ENCODE measurements at places on chromosomes 16 and 17.
A peak's percentile ranks its signal among the peaks of the same experiment; 100 is the strongest.

- no peak for DNase-seq
Measured at GRCh38 chr17:19649274-19649541, 657 bp downstream of the ALDH3A2 start.

DNA sequence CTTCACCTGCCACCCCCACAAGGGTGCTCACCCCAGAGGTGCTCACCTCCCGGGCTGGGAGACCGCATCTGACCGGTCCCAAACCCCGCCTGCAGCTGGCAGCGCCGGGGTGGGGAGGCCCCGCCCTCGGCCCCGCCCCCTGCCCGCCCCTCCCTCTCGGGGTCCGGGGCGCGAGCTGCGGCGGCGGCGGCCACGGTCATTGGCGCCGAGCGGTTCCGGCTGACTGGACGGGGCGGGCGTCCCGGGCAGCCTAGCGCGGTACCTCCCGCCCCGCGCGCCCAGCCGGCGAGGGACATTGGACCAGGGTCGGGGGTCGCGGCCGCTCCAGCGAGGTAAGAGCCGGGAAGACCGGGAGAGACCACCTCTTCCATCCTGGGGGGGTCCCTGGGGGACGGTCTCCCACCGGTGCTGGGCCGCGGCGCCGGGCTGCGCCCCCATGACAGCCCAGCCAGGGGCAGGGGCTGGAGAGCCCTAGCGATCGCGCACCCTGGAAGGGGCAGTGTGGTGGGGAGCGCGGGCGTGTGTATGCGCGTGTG, at the start of gene CACNG5:
Gene CACNG5 (plus strand): TSS at position 199 of the 536 bp plus-strand sequence. CDS start 42,216 bp downstream, outside the sequence.
- DNase-seq = no peak

DNA sequence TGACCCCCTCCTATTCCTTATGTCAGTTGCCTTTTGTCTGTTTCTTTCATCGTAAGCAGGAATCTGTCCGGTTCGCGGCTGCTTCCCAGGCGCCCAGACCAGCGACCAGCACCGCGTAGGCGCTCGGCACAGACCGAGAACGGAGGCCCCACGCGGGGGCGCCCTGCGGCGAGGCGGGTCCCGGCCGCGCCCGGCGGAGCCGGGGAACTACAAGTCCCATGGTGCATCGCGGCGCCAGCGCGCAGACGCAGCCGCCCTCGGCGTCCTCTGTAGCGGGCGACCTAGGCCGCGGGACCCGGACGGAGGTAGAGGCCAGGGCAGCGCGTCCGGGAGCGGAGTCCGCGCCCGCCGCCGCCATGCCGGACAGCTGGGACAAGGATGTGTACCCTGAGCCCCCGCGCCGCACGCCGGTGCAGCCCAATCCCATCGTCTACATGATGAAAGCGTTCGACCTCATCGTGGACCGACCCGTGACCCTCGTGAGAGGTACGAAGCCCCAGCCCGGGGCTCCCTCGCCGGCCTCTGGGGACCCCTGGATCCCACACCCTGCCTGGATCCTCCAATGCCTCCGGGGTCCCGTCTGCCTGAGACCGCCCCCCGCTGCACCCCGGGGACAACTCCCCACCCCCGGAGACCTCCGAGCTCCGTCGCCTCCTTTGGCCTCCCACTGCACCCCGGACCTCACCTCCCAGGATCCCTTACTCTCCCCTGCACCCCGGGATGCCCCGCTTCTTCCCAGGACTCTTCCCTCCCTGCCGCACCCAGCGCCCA, at the start of gene NDUFB10:
Gene NDUFB10 (plus strand): TSS at position 270 of the 771 bp plus-strand sequence. CDS start 87 bp downstream, at position 357.
- DNase-seq = peak; percentile 91

- DNase-seq = no peak
Measured at GRCh38 chr17:49866019-49866380, 18.1 kb upstream of the TAC4 start.

- DNase-seq = no peak
Measured at GRCh38 chr17:81354954-81355347, 40.3 kb upstream of the BAHCC1 start.

DNA sequence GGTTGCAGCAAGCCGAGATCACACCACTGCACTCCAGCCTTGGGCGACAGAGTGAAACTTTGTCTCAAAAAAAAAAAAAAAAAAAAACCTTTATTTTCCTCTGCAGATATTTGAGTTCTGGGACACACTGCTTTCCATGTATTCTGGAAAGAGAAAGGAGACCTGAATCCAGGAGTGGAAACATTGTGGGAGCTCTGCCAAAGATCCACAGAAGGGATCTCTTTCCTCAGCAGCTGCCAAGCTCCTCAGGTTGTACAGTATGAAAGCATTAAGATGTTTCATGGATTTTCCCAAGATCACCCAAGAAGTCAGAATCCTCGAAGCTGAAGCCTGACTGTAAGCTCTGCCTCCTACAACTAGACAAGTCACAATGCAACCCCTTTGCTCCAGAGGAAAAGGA, 13.5 kb downstream of the NPRL3 start:
- DNase-seq = no peak

DNA sequence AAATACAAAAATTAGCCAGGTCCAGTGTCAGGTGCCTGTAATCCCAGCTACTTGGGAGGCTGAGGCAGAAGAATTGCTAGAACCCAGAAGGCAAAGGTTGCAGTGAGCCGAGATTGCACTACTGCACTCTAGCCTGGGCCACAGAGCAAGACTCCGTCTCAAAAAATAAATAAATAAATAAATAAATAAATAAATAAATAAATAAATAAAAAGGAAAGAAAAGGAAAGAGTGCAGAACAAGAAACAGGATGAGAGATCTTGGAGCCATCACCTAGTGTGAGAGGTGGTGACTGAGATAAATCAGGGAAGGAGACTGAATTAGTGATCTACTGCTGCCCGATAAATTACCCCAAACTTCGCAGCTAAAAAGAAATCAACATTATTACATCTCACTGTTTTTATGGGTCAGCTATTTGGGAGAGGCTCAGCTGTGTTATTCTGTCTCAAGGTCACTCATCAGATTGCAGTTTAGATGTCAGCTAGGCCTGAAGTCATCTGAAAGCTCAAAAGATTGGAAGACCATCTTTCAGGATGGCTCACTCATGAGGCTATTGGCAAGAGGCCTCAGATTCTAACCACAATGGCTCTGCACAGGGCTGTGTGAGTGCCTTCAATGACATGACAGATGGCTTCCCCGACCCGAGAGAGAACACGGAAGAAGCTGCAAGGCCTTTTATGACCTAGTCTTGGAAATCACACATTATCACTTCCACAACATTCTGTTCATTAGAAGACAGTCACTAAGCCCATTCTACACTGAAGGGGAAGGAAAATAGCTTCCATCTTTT, 66.4 kb downstream of the CMC2 start:
- DNase-seq = no peak

- no peak for DNase-seq
Measured at GRCh38 chr16:86998196-86999001, 318.8 kb downstream of the C16orf95 start.

- DNase-seq = no peak
Measured at GRCh38 chr17:55398689-55399088, 22.9 kb downstream of the MMD start.

DNA sequence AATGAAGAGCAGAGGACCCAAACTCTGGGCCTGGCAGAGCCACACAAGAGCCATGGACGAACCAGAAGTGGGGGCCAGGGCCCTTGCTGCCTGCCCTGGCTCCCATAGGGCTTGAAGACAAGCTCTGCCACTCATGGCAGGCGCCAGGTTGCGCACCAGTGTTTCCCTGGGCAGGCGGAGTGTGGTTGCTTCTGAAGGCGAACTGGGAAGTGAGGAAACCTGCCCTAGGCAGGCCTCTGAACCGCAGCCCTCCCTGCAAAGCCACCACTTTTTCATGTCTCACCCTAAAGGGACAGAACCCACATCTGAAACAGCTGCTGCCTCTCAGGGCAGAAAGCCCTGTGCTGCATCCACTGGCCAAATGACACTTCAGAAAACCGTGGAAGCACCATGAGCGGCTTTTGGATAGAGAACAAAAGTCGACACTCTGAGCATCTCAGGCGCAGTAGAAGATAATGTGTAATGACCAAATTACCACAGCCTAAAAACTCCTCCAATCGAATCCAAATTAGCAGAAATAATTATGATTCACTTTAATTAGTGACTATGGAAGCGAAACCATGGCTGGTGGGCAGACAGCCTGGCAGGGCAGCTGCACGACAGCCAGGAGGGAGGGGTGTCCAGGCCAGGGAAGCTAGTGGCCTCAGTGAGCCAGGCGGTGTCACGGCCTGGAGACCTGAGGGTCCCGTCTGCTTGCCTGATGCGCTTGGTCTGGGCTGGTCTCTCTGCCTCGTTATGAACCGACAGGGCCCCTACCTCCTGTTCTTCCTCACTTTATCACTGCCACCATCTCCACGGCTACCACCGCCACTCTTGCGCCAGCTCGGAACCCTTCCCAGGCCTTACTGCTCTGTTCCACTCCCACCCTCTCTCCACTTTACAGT, 59.1 kb downstream of the PRMT7 start:
- no peak for DNase-seq

DNA sequence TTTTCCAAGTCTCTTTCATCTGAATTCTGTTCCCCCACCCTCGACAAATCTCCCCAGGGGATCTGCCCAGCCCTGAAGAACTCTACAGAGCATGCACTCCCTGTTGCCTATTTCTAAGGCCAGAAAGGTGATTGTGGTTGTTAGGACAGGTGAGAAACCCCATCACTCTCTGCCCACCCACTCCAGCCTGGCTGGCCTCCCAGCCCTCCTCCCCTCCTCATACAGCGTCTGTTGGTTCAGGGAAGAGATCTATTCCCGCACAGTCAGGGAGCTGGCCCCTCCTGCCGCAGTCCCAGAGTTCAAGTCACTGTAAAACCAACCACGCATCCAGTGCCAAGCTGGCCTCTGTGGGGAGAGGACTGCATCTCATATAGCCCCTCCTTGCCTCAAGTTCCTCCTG, 98.7 kb downstream of the KCNJ12 start:
- DNase-seq = no peak

DNA sequence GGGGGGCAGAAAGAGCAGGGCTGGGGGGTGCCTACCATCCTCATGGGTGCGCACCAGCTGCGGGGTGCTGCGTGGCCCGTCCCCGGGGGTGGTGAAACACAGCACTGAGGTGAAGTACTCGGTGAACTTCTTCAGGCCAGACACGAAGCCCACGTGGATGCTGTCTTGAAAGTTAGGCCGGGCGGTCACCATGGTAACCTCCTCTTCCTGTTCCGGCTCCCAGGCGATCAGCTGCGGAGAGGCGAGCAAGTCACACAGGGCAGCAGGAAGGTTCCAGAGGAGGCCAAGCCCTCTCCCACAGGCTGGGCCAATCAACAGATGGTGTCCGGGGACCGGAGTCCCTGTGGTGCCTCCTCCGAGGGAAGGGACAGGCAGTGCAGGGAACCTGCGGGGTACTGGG, 90.1 kb upstream of the CDC42EP4 start:
- no peak for DNase-seq

DNA sequence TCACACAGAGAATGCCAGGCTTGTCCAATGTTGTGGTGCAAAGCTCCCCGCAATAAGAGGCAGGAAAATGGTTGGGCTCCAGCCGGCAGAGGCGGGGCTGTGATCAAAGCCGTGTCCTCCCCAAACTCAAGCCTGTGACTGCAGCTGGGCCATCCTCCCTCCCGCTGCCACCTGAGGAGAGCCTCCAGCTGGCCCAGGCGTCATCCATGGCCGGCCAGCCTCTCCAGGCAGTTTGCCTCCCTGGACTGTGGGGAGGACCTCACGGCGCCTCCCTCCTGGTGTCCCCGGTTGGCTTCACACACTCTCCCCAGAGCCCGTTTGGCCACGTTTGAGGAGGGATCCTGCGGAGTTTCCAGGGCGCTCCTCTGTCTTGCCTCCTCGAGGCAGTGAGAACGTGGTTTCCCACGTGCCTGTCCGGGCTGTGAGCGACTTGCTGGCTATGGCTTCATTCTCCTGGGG, 134.1 kb downstream of the IRF8 start:
- no peak for DNase-seq

DNA sequence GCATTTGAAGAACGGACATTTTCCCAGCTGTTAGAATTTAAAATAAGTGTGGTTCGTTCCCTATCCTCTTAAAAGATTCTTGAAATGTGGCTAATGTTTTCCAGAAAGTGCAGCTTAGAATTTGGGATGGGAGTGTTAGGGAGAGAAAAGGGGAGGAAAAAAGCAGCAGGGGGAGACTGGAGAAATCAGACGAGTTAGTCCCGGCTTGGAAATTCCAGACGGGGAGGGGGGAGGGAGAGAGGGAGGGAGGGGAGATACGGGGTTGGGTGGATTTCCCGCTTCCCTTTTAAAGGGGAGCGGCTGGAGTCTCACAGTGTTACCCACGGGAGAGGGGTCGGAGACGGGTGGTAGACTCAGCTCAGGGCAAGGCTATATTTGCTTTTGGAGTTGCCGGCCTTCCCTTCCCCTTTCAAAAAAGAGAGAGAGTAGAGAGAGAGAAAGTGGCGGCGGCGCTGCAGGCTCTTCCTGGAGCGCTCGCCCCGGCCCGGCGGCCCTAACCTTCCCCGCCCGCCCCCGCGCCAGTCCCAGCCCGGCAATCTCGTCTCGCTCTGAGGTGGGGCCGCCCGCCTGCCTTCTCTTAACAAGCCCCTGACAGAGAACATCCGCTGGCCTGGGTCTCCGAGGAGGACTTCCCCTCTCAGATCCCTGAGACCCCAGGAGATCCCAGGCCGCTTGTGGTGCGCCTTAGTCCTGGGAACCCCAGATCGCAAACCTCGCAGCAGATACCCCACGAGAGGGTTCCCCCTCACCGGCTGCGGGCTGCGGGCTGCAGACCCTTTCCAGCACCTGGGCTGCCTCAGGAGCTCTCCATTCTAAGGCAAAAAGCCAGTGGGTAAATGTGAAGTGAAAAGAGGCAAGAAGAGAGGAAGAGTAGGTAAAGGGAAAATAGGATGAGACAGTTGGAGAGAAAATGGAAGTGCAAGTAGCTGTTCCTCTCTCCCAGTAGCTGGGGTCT, 6.6 kb downstream of the IGF2BP1 start:
- DNase-seq = no peak
